ENCODE measurements at places on chromosomes 3 and 15.

DNA sequence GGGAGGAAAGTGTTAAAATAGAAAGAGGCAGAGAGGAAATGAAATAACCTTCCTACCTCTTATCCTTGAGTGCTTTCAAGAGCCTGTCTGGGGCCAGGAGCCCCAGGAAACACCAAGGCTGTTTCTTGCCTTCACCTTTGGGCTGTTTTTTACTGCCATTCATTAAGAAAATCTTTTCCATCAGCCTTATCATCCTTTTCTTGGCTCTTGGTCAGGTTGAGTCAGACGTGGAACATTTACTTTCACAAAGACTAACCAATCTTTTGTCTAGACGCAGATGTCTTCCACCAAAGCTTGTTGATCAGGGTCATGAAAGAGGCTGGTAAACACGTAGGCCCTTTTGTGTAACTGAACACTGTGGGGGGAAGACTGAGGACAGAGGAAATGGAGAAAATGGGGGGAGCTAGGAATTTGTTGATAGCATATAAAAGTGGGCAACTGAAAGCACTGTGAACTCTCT lies 151.0 kb upstream of the THBS1 start:
- DNase-seq, result peak; percentile 98

GRCh38 chr15:83320844-83321243 lies 36.4 kb upstream of the BNC1 start:
- DNase-seq, result no peak

DNA sequence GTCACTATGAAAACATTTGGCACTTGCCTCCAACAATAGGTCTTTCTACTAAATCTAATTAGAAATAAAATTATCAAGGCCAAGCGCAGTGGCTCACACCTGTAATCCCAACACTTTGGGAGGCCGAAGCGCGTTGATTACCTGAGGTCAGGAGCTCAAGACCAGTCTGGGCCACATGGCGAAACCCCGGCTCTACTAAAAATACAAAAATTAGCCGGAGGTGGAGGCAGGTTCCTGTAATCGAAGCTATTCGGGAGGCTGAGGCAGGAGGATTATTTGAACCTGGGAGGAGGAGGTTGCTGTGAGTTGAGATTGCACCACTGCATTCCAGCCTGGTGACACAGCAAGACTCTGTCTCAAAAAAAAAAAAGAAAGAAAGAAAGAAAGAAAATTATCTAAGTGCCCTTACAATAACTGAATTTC lies 1.6 kb upstream of the PLD1 start:
- peak; percentile 84 for DNase-seq

DNA sequence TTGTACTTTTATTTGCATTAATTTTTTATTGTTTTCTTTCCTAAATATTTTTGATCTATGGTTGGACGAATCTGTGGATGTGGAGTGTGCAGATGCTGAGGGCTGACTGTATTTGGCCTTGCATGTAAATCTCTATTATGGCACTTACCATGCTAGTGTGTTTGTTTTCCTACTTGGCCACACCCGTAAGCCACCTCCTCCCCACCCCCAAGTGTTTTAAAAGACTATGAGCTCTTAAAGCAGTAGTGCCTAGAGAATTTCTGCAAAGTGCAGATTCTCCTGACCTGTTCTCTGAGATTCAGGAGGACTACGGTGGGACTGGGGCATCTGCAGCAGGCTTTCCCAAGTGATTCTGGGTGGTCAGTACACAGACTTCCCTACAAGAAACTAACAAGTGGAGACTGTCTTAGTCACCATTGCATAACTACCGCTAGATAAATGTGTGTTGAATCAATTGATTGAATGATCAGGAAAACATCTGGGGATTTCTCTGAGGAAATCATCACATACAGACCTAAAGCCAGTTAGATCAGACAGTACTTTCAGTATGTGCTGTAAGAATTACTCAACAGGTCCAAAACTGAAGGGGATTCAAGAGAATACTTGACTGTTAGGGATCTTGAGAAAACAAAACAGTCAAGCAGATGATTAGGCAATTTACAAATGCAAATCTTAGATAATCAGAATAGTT lies 6.2 kb upstream of the TIPARP start:
- DNase-seq, result peak; percentile 86

GRCh38 chr3:10937141-10937825 lies 55.3 kb upstream of the SLC6A1 start:
- no peak for DNase-seq

- DNase-seq, result no peak
Observed at GRCh38 chr3:31808143-31808720, 172.8 kb downstream of the OSBPL10 start.

GRCh38 chr3:128623762-128624176 lies 26.8 kb downstream of the RPN1 start:
- DNase-seq, result peak; percentile 99

DNA sequence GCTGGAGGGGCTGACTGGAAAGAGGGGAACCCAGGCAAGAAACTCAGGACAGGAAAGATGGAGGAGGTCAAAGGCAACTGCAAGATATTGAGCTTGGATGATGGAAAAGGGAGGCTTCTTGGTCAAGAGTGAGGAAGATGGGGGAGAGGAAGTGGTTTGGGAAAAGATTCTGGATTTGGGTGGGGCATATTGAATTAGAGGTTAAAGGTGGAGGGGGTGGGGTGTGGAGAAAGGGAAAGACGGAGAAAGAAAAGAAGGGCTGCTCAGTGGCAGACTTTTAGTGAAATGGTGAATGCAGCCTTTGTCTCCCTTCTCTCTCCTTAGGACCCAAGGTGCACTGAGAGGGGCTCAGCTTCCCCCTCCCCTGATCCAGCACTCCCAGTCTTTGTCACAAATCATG lies 655 bp upstream of the FAM3D start:
- no peak for DNase-seq

Measured in iris pigment epithelial cell (primary cell).